ENCODE measurements at places on chromosomes 2 and 18.

- no peak for DNase-seq
These were observed 21.5 kb upstream of the ANXA4 start for GRCh38 chr2:69720404-69720803.

DNA sequence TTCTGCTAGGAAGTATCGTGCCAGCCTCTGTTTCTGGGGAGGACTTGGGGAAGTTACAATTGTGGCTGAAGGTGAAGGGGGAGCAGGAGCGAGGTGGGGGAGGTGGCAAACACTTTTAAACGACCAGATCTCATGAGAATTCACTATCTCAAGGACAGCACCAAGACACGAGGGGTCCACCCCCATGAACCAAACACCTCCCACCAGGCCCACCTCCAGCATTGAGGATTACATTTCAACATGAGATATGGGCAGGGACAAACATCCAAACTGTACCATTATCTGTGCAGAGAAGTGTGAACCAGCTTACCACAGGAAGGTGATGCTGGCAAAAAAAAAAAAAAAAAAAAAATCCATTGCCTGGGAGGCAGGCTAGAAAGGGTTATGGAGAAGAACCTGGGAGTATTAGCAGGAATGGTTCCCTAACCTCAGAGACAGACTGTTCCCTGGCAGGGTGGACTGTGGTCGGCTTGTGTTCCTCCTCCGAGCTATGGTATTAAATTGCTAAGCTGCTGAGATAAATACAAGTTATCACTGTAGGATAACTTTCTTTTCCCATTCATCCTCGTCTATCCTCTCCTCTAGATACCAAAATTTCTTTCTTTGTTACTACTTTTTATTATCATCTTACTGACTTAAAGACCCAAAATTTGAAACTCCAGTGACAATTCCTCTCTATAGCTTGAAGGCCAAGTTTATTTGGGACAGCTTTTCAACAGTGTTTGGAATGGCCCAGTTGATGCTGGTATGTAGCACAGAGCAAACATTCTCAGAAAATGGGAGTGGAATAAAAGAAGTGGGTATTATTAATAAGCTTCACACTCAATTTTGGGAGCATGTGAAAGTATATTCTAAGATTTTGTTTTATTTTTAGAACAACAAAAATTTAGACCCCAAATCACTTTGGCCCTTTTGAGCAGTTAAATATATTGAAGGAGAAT lies 73.7 kb upstream of the MAP3K20 start:
- DNase-seq = no peak

DNA sequence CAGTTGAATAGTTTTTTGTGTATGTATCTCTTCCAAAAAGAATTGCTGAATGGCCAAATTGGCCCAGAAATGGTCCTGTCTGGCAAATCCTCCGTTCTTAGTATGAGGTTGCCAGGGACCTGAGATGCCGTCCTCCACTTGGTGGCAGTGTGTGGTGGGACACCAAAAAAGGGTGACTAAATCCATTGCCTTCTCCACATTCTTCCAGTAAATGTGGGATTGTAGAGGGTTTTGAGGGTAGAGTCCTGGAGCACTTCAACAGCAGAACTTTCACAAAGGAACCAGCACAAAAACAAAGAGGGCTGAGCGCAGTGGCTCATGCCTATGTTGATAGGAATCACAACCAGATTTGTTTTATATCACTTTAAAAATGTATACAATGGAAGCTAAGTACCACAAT lies 199.9 kb downstream of the BCL2 start:
- DNase-seq = no peak

DNA sequence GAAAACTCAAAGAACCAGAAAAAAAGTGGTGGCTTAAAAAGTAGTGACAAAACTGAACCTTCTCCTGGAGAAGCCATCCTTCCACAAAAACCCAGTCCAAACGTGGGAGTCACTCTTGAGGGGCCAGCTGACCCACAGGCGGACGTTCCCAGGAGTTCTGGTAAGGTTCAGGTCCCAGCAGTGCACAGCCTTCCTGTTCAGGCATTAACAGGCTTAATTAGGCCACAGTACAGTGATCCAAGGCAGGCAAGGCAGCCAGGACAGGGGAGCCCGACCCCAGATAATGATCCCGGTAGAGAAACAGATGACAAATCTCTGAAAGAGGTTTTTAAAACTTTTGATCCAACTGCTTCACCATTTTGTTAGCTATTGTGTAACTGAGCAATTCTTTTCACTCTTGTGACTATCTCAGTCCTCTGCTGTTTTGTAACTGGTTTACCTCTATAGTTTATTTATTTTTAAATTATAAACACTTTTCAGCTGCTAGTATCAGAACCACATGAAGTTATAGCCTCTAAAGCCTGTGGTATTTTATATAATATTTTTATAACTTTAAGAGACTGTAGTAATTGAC lies 56.8 kb downstream of the ZC3H6 start:
- DNase-seq = no peak

DNA sequence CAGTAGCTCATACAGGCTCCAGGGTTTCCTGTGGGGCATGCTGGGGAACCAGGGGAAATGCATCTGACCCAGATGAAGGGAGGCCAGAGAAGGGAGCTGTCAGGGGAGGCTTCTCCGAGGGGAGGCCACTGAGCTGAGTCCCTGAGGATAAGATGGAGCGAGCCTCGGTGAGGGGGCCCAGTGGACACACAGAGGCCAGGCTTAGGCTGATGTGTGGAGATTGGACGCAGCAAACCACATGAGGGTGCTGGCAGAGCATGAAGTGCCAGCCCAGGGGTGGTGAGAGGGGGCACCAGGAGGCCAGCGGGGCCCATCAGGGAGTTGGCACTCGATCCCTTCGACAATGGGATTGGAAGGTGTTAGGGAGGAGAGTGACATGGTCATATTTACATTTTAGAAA lies 235.0 kb downstream of the KLHL29 start:
- peak; percentile 68 for DNase-seq

- DNase-seq = no peak
These were observed 258.9 kb downstream of the NAPG start for GRCh38 chr18:10784596-10785202.

DNA sequence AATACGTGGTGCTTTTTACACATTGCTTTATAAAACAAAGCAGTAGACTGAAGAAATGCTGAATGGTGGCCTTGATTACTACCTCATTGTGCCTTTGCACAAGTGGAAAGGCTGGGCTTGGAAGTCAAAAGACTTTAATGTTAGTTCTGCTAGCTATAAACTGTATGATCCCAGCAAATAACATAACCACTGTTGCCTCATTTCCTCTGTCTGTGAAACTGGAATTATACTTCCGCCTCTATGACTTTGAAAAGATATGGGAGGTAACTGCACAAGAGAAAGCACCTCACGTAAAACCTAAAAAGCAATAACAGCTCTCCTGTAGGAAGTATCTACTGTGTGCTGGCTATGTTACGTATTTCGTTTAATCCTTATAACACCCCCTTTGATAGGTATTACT lies 43.4 kb upstream of the DSC1 start:
- no peak for DNase-seq

DNA sequence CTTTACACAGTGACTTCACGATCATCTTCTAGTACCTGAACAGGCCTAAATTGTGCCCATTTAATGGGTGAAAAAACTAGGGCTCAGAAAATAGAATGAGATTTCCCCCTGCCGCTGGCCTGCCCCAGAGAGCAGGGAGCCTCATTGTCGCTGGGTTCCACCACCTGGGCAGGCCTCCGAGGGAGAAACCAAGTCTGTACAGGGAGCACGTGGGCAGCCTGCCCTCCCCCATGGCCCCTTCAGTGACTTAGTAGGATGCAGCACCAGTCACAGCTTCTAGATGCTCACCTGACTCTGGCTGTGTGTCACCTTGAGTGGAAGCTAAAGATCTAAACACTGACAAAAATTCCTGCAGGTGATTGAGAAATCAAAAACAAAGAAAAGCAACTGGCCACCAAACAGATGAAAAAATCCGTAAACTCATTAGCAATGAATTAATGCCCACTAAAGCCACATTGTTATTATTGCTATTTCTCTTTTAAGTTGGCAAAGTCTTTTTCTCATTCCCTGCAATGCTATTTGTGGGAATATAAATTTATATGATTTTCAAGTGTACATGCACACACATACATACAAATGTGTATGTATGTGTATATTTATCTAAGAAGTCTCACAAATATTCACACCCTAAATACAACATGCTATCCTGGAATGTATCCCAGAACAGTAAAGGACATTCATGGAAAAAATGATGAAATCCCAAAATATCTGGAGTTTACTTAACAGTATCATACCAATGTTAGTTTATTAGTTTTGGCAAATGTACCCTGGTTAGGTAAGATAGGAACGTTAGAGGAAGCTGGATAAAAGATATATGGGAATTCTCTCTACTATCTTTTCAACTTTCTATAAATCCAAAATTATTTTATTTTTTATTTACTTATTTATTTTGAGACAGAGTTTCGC lies 18.7 kb upstream of the ASPRV1 start:
- DNase-seq = no peak

DNA sequence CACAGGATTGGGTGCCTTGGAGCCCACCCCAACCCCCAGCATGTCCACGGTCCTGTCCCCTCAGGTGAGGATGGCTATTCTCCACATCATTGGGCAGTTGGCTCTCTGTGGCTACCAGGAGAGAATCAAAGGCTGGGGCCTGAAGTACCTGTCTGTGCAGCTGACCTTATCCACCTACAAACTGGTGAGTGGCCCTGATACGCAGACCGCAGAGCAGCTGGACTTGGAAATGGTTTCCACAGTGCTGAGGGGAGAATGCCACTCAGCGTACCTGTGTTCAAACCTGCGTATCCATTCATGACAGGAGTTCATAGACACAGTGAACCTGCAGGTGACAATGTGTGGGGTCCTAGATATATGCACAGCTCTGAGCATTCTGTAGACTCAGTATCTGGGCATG lies 21.6 kb downstream of the MROH2A start:
- no peak for DNase-seq

DNA sequence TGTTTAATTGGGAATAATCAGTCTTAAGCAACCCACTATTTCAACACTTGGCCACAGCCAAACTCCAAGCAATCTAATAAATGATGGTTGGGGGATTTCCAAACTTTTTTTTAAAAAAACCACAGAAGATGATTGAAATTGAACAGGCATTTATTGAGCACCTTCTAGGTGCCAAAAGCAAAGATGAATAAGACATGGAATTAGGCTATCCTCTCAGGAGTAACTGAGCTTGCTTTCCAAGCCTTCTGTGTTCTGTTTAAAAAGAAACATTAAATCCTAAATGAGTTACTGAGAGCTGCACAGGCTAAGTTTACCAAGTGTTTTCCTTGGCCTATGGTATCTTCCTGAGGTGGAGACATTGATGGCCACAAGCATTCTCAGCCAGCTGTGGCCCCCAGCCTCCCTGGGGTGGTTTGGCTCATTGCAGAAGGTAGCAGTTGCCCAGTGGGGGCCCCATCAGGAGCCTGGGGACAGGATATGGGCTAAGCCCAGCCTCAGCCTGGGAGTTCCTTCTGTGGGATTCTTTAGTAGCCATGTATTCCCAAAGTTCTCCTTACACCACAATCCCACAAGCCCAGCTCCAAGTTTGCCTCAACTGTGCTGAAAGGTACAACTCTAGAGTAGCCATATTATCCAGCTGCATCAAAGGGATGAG lies 174.3 kb downstream of the C1D start:
- no peak for DNase-seq

DNA sequence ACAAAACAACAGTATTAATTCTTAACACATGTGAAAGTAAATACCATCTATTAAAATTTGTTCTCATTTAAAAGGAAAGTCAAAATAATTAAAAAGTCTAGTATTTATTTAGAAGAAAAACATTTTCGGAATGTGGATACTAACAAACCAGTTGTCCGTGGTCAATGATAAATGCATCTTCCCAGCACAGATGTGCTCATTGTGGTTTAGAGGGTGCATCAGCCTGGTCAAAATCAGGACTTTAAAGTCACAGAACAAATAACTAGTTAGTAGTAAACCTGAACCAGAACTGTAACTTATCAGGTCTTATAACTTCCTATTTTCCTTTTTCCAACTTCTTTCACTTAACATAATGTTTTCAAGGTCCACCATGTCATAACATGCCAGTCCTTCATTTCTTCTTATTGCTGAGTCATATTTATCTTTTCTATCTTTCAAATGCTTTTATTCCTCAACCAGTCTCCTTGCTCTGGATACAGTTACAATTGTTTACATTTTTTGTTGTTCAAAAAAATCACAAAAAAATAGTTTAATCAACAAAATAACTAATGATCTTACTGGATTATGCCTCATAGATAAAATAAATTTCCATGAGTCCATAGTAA lies 55.8 kb downstream of the ID2 start:
- no peak for DNase-seq

GRCh38 chr2:118905206-118905605 lies 36.8 kb upstream of the MARCO start:
- DNase-seq = no peak

DNA sequence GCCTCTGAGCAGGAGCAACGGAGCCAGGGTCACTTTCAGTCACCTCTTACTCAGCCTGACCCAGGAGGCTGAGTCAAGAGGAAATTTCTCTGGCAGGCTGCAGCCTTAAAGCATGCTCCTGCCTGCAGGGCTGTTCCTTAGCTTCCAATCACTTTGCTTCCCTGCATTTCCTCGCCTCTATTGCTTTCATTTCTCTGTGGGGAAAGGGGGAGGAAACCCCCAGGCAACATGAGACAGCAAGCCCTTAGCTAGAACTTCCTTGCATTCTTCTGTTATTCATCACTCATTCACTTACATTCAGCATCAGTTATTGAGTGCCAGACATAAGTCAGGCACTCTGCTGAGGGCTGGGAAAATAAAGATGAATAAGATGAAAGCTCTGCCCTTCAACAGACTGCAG lies 13.0 kb downstream of the XDH start:
- no peak for DNase-seq

DNA sequence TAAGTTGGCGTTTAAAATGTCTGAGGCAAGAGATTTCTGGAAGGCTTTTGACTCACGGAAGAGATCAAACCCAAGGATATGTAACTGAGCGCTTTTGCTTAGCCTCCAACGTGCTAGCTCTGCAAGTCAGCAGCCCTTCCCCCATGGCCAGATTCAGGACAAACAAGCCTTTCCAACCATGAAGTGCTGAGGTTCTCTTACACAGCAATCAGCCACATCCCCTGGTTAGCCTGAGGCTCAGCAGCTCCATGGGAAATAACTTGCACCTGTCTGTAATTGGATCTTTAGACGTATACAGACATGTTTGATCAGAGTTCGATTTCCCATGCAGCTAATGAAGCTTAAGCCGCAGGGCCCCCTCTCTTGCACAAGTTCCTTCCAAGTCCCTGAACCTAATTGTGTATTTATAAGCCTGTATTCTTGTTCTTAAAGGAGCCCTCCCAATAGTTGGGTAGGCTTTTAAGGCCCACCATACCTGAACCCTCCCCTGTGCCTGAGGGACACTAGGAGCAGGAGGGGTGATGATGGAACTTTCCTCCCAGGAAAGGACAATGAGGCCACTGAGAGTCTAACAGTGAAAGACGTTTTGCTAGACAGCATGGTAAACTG lies 2.1 kb upstream of the TMEM131 start:
- DNase-seq = no peak

GRCh38 chr2:128069769-128070168 lies 21.2 kb upstream of the UGGT1 start:
- no peak for DNase-seq

- no peak for DNase-seq
These were observed 148.9 kb upstream of the MEX3C start for GRCh38 chr18:51346404-51346803.

- no peak for DNase-seq
These were observed 33.5 kb downstream of the KLHL29 start for GRCh38 chr2:23418461-23418911.

- DNase-seq = no peak
These were observed 369.5 kb upstream of the LYPD1 start for GRCh38 chr2:133039531-133039930.

GRCh38 chr18:70172225-70172624 lies 33.3 kb downstream of the RTTN start:
- no peak for DNase-seq

- no peak for DNase-seq
These were observed 392.8 kb downstream of the TSN start for GRCh38 chr2:122148128-122148767.

Measured in chondrocyte (in vitro differentiated cells).